CD4-positive, alpha-beta T cell treated with Interleukin-4 for 4 hours (primary cell): ENCODE measurements at places on chromosomes 2 and 18.

- DNase-seq, result no peak
These were observed 594.9 kb upstream of the ID2 start for GRCh38 chr2:8086796-8087479.

- no peak for DNase-seq
These were observed 22.9 kb downstream of the COA5 start for GRCh38 chr2:98585386-98585785.

DNA sequence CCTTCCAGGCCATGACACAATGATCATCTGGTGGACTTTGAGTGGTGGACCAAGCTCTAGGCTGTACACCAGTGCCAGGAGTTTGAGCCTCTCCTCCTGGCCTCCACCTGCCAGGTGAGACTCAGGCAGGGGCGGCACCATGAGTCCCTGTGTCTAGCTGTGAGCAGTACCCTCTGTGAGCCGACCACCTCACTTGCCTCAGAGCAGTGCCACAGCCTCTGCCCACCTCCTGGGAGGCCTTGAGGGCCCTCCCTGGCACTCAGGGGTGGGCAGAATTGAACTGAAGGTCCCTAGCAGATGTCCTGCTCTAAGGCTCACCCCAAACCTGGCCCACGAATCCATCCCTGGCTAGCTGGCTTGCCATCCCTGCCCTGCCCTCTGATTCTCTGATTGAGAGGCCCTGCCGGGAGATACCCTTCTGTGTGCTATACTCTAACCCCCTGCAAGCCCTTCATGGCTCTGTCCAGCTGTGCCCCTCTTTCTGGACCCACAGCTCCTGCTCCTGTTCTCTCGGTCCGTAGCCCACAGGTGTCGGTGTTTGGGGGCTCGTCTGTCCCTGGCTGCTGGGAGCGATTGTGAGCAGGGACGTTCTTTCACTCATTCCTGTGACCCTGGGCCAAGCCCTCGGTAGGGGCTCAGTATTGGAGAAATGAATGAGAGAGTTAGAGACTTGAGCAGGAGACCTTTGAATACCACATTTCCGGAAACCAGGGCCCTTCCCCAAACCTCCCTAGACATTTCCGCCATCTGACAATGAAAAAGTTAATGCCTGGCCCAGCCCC, 70.0 kb downstream of the INHBB start:
- DNase-seq, result no peak

DNA sequence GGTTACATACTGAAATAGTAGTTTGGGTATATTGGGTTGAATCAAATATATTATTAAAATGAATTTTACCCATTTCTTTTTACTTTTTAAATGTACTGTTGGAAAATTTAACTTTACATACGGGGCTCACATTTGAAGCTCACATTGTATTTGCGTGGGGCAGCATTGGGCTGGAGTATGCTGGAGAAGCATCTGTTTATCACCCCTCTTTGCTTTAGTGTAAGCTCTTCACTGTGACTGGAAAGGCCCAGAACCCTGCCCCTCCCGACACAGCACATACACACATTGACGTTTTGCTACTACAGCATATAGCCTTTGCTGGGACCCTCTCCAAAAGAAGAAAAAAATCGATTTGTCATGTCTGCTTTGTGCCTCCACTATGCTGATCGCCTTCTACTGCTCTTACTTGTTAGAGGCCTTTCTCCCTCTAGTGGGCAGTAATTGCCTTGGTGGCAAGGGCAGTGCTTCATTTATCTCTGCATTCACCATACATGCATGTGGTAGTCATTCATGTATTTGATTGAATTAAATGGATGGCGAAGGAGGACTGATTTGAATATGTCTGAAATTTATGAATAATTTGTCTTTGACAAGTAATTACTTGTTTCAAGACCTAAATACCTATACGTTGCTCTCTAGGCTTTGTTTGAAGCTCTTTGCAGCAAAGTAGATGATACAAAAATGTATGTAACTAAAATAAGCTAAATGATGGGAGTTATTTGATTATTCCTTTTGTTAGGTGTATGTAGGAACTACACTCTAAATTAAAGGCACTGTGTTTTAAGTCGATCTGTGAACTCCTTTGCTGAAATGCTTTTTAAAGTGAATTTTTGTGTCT, 37.4 kb downstream of the VAPA start:
- DNase-seq, result peak; percentile 18

- DNase-seq, result no peak
These were observed 46.5 kb downstream of the HNRNPLL start for GRCh38 chr2:38556006-38556801.

GRCh38 chr2:200689115-200689514, 103.3 kb downstream of the AOX1 start:
- DNase-seq, result no peak
